DND-41 (cell line): ENCODE measurements at places on chromosomes 6 and 20.
A peak's percentile ranks its signal among the peaks of the same experiment; 100 is the strongest.

- no peak for DNase-seq
Measured at GRCh38 chr6:145875496-145876211, 61.1 kb upstream of the FBXO30 start.

GRCh38 chr20:3749087-3749688, 16.7 kb downstream of the HSPA12B start:
- DNase-seq: no peak

GRCh38 chr6:135168766-135169165, 12.3 kb upstream of the MYB start:
- DNase-seq: no peak

DNA sequence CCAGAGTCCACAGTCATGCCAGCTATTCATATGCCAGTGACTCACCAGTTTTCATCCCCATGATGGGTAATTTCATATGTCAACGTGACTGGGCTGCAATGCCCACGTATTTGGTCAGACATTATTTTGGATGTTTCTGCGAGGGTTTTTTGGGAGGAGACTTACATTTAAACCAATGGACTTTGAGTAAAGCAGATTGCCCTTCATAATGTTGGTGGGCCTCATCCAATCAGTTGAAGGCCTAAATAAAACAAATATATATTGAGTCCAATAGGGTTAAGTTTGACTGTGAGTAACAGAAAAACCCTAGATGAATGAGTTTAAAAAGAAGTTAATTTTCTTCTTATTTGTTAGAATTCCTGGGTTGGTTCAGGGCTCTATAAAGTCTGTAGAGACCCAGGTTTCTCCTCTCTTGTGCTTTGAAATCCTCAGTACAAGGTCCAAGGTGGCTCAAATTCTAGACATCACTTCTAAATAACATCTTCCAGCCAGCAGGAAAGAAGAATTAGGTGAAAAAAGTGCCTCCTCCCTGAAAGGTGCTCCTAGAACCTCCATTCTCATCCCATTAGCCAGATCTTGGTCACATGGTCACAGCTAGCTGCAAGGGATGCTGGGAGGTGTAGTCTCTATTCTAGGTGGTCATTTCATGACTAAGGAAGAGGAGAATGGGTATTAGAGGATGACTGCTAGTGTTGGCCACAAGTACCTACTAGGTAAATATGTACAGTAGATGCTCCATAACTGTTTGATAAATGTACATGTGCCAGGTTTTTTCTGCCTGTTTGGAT, 16.7 kb upstream of the NEDD9 start:
- DNase-seq: no peak

- no peak for DNase-seq
Measured at GRCh38 chr6:31796993-31797385, 1.4 kb upstream of the VARS1 start.

DNA sequence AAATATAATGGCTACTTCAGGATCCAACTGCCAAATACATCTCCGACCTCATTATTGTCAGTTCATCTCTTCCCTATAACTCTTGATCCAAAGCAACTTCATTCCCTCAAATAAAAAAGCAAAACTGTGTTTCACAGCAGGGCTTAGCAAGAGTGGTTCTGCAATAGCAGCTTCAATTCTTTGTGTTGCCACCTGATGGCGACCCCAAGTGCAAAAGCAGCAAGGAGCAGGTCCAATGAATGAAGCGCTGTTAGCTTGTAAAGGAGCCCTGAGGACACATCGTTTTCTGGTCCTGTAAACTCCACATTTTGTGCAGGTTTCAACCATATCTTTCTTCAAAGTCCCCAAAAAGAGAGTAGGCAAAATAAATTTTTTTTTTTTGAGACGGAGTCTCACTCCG, 19.6 kb downstream of the RTN4IP1 start:
- DNase-seq: peak; percentile 22

DNA sequence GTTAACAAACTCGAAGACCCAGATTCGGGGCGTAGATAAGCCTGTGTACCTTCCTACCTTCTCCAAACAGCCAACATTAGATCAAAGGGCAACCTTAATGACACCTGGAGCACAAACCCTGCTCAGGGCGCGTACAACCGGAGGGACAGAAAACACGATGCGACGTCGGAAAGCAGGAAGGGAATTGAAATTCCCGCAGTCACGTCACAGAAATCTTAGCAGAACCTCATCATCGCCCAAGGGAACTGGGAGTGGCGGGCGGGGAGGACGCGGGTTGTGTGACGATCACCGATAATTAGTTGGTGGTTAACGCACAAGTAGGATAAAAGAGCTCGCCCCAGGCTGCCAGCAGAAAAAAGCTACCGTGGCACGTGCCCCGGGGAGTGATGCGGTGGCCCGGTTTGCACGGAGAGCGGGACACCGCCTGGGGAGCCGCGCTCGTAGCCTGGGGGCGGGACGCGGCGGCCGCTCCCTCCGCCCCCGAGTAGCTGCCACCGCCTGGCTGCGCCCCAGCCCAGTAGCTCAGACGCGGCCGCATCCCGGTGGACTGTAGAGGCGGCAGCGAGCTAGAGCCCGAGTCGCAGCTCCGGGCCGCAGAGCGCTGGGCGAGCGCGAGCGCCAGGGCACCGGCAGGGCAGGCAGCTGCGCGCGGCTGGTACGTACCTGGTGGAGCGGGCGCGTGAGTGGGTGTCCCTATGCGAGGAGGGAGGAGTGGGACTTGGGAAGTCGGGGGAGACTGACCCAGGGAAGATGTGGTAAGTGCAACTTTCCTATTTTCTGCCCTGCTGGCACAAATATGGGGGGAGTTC, at the start of gene PKIB:
Gene PKIB, plus strand, starts transcription at position 525 of the 809 bp plus-strand sequence. CDS start 107,390 bp downstream, outside the sequence.
- no peak for DNase-seq

DNA sequence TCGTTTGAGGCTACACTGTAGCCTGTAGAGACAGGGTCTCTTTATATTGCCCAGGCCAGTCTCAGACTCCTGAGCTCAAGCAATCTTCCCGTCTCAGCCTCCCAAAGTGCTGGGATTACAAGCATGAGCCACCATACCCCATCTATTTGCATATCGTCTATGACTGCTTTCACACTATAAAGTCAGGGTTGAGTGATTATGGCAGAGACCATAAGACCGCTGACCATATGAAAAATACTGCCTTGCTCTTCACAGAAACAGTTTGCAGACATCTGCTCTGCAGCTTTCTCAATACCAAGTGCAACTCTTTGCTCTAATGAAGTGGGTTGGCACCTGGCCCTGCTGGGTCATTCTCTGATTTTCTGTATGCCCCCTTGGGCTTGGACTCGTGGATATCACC, 79.5 kb upstream of the PAK5 start:
- no peak for DNase-seq

DNA sequence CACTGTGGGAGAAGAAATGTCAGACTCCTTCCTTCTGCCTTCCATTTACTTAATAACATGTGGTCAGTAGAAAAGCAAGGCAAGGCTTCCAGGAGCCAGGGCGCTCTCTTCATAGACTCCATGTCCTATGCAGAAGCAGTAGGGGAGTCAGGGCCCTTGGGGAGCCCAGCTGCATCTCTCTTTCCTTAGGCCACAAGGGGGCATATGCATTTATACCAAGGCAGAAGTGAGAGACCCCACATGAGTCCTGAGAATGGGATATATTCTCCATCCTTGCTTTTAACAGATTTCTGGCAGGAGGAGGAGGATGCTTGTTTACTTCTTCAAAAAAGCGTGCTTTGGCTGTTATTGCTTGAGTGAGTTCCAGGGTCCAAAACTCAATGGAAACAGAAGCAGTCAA, 198.5 kb downstream of the HIVEP2 start:
- DNase-seq: peak; percentile 44

DNA sequence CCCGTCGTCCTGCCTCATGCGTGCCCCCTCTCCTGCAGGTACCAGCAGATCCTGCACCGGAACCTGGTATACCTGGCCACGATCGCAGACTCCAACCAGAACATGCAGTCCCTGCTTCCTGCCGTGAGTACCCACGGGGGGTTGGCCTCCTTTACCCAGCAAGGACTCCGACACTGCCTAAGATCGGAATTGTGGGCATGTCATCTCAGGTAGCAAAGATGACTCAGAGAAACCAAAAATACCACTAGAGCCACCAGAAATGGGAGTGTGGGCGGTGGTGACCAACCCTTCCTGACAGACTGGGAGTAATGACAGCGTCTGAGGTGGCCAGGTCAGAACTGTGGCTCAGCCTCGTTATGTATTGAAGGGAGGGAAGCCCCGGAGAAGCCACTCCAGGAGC, 16.3 kb downstream of the SS18L1 start:
- DNase-seq: no peak

GRCh38 chr6:6006006-6006427, 708 bp downstream of the NRN1 start:
- DNase-seq: no peak
